ENCODE measurements at places on chromosomes 12 and 14.

GRCh38 chr12:53978477-53979356, 4.0 kb upstream of the HOTAIR start:
- H3K4me3 ChIP-seq = no peak overlapping the region
- no peak overlapping the region for H3K27ac ChIP-seq
- no peak for DNase-seq
- peaks cover 78% of the 10 kb centered on the region for H3K27me3 ChIP-seq
- no peaks in the 10 kb centered on the region for H3K4me1 ChIP-seq
- no peaks in the 10 kb centered on the region for H3K36me3 ChIP-seq

DNA sequence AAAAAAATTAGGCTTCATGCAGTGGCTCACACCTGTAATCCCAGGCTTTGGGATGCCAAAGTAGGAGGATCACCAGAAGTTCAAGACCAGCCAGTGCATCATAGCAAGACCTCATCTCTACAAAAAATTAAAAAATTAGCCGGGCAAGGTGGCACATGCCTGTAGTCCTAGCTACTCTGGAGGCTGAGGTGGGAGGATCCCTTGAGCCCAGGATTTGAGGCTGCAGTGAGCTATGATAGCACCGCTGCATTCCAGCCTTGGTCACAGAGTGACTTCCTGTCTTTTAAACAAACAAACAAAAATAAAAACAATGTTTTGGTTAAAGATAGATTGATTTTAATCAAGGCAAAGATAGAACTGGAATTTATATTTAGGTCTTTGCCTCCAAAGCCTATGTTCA, 60.6 kb downstream of the WNK1 start:
- DNase-seq = no peak
- no peaks in the 10 kb centered on the region for H3K36me3 ChIP-seq
- H3K27me3 ChIP-seq = no peaks in the 10 kb centered on the region
- peaks cover 23% of the 10 kb centered on the region for H3K4me1 ChIP-seq
- H3K27ac ChIP-seq = no peak overlapping the region

DNA sequence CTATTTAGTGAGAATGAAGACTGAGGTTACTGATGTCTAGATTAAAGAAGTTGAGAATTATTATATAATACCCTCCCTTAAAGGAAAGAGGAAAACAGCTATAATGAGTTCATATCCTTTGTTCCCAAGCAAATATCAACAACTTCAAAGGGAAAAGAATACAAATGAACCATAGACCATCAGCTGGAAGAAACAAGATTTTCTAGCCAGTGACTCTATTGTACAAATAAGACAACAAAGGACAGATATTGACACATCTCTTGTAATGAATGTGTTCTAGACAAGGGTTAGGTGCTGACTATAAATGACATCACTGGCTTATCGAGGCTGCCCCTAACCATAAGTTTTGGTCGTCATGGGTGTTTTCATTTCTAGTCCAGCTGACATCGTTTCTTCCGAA, 48.2 kb downstream of the SLC38A4 start:
- no peak for DNase-seq
- no peaks in the 10 kb centered on the region for H3K27me3 ChIP-seq
- peaks cover 20% of the 10 kb centered on the region for H3K4me1 ChIP-seq

- H3K4me1 ChIP-seq = peaks cover 6% of the 10 kb centered on the region
- no peak overlapping the region for H3K27ac ChIP-seq
- H3K4me3 ChIP-seq = no peak overlapping the region
- no peak for DNase-seq
Observed at GRCh38 chr12:18754124-18754707, 16.3 kb downstream of the CAPZA3 start.

DNA sequence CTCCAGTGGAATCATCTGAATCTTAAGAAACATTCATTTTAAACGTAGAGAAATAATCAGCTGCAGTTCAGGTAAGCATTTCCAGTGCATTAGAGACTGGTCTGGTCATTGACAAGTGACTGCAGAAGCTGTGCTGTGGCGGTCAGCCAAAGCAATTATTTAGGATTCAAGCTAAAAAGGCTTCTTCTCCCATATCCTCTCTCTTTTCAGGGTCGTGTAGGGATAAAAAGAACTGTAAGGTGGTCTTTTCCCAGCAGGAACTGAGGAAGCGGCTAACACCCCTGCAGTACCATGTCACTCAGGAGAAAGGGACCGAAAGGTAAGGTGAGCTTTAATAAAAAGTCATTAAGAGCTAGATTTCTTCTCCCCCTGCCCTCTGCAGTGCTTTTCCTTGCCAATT, 48.1 kb downstream of the MSRB3 start:
- H3K36me3 ChIP-seq = peaks cover 30% of the 10 kb centered on the region
- no peak for DNase-seq
- no peak overlapping the region for H3K27ac ChIP-seq
- H3K27me3 ChIP-seq = no peaks in the 10 kb centered on the region

- H3K4me3 ChIP-seq = no peak overlapping the region
- peaks cover 20% of the 10 kb centered on the region for H3K4me1 ChIP-seq
- no peak for DNase-seq
- H3K27me3 ChIP-seq = no peaks in the 10 kb centered on the region
Observed at GRCh38 chr12:29660847-29661246, 122.9 kb downstream of the TMTC1 start.

DNA sequence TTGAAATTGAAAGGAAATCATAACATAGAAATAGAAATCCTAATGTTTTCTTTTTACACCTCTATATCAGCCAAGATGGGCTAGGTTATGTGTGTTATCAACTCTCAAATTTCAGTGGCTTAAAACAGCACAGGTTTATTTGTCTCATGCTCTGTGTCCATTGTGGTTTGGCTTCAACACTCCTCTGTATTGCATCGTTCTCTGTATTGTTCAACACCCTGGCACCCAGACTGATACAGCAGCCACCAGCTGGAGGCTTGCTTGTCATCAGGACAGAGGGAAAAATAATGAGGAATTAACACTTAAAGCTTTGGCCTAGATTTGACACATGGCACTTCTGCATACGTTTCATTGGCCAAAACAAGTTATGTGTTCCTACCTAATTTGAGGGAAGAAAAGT, 234.2 kb upstream of the ARHGAP5 start:
- H3K4me1 ChIP-seq = no peaks in the 10 kb centered on the region
- no peaks in the 10 kb centered on the region for H3K27me3 ChIP-seq
- DNase-seq = no peak
- no peak overlapping the region for H3K4me3 ChIP-seq
